Ascending aorta (tissue), 2 donors: ENCODE measurements at places on chromosomes 3 and 15. TPM values are rescaled to one million over a fixed set of nuclear protein-coding genes. Genes with fewer than 3 reads are reported as not detected.

IGSF10 gene
- 1.7 TPM for total RNA-seq

TRPC1 gene
- total RNA-seq = 12.3 TPM

RAB5A gene
- total RNA-seq = 54.9 TPM

CCDC54 gene
- total RNA-seq = not detected

EXD1 gene
- total RNA-seq = not detected

PLA2G4E gene
- not detected for total RNA-seq

SCAANT1 gene
- total RNA-seq = not detected

INAFM2 gene
- 69.8 TPM for total RNA-seq

TMC3 gene
- not detected for total RNA-seq

ACKR2 gene
- total RNA-seq = 24.5 TPM
